ENCODE measurements at places on chromosomes 1 and 21.

GRCh38 chr1:22595108-22595507, 31.8 kb downstream of the EPHA8 start:
- no peak for DNase-seq

DNA sequence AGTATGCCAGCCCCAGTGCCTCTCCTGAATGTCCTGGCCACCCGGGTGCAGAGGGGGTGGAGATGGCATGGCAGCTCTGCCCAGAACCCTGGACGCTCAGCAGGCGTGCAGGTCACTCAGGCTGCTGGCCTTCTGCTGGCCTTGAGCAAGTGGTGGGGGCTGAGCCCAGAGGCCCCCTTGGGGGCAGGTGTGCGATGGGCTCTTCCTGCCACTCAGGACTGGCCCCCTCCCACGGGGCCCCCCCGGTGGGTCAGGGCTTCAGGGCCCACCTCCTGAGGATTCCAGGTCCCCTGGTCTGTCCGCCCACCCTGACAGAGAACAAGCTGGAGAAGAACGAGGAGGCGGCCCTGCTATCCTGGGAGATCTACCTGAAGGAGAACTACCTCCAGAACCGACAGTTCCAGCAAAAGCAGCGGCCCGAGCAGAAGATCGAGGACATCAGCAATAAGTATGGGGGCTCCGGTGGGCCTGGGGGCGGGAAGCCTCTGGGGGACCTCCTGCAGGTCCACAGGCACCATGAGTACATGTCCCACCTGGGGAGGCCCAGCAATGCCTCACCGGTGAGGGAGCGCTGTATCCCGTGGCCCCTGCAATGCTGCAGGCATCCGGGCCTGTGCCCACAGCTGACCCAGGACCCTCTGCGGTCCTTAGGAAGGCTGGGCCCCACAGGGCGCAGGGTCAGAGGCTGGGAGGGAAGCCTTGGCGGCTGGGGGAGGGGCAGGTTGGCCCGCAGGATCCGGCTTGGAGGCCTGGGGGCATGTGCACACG, 37.0 kb upstream of the LRRC3 start:
- DNase-seq: no peak

GRCh38 chr1:119975006-119975405, 78.7 kb upstream of the ADAM30 start:
- no peak for DNase-seq

- no peak for DNase-seq
These were observed 116.5 kb upstream of the JUN start for GRCh38 chr1:58900396-58900795.

- DNase-seq: no peak
These were observed 177.8 kb upstream of the KLHDC7A start for GRCh38 chr1:18302788-18303413.

GRCh38 chr1:205809942-205810345, 3.1 kb downstream of the SLC41A1 start:
- DNase-seq: no peak

- DNase-seq: no peak
These were observed 67.1 kb downstream of the SH3BGR start for GRCh38 chr21:39518847-39519210.

GRCh38 chr1:29708381-29708780, 472.1 kb downstream of the PTPRU start:
- no peak for DNase-seq

- no peak for DNase-seq
These were observed 85.5 kb downstream of the ADAMTS1 start for GRCh38 chr21:26759731-26760130.

GRCh38 chr1:42379794-42380585, 602 bp upstream of the RIMKLA start:
- no peak for DNase-seq

GRCh38 chr1:29583727-29584126, 347.4 kb downstream of the PTPRU start:
- DNase-seq: no peak

DNA sequence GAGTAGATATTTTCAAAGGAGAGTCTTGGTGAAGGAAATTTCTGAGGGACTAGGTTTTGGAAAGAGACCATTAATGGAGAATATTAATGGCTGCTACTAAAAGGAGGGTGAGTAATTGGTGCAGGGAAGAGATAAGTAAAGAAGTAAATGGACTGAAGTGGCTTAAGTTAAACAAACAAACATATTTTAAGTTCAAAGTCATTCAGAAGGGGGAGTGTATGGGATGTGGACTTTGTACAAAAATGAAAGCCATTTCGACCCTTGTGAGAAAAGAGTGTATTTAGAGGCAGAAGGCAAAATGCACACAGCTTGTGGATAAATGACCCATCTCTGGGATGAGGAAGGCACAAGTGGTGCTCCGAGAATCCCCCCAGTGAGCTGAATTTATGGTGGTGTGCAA, 171.7 kb downstream of the BACH1 start:
- DNase-seq: no peak

- no peak for DNase-seq
These were observed 2.1 kb downstream of the DHDDS start for GRCh38 chr1:26434161-26434752.

DNA sequence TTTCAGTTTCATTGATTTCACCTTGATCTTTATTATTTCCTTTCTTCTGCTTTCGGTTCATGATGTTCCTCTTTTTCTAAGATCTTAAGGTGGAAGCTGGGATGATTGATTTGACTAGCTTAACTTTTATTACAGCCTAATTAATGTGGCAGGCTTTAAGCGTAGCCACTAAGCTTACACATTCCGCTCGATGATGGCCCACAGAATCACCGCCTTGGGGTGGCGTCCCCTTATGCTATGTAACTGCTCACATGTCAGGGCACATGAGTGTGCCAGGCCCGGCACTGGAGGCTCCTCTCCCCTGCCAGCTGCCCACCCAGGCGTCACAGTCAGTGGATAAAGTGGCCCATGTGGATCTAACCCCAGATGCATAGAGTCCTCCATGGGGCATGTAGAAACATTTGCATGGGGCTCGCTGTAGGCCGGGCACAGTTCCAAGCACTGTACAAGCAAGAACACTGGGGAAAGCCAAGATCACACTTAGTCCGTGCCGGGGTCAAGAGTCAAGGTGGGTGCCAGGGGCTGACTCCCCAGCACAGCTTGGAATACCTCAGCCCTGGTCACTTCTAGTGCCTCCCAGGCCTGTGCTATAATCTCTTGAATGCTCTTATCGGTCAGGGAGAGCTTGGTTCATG, 41.7 kb downstream of the PKNOX1 start:
- DNase-seq: no peak

- DNase-seq: no peak
These were observed 37.7 kb upstream of the TMEM125 start for GRCh38 chr1:43232074-43232473.

DNA sequence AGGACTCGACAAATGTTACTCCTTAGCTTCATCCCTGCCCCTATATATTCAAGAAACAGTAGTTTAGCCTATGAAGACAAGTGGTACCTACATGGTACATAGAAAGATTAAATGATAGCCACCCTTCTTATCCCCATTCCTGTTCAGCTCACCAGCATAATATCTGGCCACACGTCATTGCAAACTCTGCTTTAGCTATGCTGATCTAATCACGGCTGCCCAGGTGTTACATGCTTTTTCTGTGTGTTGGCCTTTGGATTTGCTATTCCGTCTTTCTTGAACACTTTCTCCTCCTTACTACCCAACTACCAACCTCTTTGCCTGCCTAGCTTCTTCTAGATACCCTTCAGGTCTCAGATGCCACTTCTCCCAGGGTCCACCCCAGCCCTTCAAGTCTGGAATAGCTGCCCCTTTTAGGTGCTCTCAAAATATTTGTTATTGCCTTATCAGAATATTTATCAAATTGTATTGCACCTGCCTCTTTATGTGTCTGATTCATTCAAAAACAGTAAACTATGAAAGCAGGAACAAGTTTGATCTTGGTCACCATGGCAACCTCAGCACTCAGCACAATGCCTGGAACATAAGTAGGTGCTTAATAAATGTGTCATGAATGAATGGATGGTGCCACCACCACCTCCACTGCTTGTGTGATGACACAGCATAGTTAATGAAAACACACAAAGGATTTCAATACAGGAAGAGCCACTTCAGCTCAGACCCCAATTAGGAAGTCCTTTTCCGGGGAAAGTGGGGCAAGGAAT, 11.4 kb upstream of the DNASE2B start:
- no peak for DNase-seq
